ENCODE measurements at places on chromosomes 1 and 21.

DNA sequence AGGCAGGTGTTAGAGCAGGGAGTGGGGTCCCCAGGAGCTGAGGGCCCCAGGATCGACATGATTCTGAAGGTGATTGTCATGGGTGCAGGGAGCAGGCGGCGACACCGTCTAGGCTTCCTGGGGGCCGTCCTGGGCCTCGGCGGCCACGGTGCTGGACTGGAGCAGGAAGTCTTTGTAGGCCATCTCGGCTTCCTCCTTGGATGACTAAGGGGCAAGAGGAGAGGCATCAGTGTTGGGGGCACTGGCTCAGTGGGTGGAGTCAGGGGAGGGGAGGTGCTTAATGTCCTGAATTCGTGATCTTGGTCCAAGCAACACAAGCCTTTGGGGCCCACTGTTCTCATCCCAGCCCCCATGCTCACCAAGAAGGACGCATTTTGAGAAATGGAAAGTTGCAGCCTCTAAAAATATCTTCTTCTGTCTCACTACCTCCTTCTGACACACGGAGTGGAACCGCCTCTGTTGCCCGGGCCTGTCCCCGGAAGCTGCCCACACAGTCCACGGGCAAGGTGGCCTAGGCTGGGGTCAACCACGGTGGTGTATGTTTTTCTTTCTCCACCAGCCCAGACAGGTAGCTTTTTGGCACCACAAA lies 8.6 kb upstream of the FCMR start:
- no peaks in the 10 kb centered on the region for H3K27me3 ChIP-seq
- H3K4me3 ChIP-seq, result no peak overlapping the region
- DNase-seq, result no peak
- no peaks in the 10 kb centered on the region for H3K36me3 ChIP-seq
- H3K27ac ChIP-seq, result no peak overlapping the region

DNA sequence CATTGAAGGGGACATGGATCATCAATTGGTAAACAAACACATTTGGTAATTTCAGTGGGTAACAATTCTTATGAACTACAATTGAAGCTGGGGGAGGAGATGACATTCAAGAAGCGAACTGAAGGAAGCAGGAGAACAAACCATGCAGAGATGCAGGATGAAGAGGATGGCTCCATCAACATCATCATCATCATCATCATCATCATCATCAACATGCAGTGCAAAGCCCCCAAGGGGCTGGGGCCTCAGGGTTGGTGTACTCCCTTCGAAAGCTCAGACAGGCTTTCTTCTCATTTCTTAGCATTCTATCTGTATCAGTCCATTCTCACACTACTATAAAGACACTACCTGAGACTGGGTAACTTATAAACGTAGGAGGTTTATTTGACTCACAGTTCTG lies 105.8 kb downstream of the DUSP10 start:
- no peak for DNase-seq
- no peaks in the 10 kb centered on the region for H3K4me1 ChIP-seq
- H3K27me3 ChIP-seq, result no peaks in the 10 kb centered on the region
- H3K36me3 ChIP-seq, result no peaks in the 10 kb centered on the region

- H3K36me3 ChIP-seq, result peaks cover 66% of the 10 kb centered on the region
- H3K27me3 ChIP-seq, result no peaks in the 10 kb centered on the region
- no peaks in the 10 kb centered on the region for H3K4me1 ChIP-seq
Measured at GRCh38 chr1:151210830-151211229, 12.5 kb downstream of the PIP5K1A start.

GRCh38 chr1:97573553-97573952 lies 347.3 kb downstream of the DPYD start:
- DNase-seq, result no peak
- H3K4me3 ChIP-seq, result no peak overlapping the region
- no peaks in the 10 kb centered on the region for H3K36me3 ChIP-seq
- no peaks in the 10 kb centered on the region for H3K27me3 ChIP-seq

DNA sequence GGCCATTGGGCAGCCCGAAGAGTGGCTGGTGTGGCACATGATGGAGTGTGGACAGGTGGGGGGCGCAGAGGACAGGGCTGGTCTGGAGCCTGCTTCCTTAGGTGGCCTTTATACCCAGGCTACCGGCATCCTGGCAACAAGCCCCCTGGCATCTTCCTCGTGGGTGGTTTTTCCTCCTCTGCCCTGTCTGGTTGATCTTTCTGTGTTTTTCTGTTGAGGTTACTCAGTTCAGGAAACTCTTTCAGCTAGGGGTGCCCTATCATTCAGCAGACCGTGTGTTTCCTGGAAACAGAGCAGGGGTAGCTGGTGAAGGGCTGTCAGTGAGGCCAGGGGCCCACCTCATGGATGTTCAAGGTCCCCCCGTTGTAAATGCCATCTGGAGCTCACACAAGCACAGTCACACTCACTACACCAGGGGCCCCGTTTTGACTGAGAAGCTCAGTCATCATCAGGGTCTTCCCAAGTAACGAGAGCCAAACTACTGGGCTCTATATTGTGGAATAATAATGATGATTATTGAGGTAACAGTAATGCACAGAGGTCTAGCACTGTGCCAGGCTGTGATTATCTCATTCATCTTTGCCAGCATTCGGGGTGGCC lies at the start of gene KRTAP12-4:
Gene KRTAP12-4 (minus strand): TSS at position 84 of the 600 bp plus-strand sequence. CDS start 45 bp downstream, at position 39.
- no peaks in the 10 kb centered on the region for H3K4me1 ChIP-seq
- no peaks in the 10 kb centered on the region for H3K27me3 ChIP-seq
- H3K36me3 ChIP-seq, result peaks cover 15% of the 10 kb centered on the region
- no peak within 1 kb of the TSS for H3K4me3 ChIP-seq

DNA sequence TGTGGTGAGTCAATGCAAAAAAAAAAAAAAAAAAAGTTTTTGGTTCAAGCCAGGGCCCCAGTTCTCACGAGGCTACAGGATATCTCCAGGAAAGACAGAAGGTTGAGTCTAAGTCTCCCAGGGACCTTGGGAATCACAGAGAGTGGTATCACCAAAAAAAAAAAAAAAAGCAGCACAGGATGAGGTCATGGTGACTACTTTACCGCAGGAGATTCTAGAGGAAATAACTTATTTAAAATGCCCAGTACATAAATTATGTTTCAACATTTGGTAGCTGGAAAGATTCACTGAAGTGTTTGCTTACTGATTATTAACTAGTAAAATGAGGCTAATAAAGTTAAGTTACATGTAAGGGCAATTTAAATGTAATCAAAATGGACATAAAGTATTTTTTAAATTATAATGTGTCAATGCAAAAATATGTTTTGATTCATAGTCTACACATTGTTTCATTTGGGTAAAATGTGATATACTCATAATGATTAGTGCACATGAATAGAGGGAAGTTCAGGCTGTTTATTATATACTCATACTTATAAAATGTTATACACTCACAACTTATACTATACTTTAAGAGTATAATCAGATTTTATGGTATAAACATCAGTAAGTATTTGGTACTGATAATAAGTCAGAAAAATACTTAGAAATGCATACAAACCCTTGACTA lies 84.1 kb downstream of the PLPPR5 start:
- H3K4me3 ChIP-seq, result no peak overlapping the region
- no peak for DNase-seq

GRCh38 chr1:205273551-205273982 lies 45.8 kb downstream of the TMCC2 start:
- no peaks in the 10 kb centered on the region for H3K27me3 ChIP-seq
- peaks cover 3% of the 10 kb centered on the region for H3K4me1 ChIP-seq
- peak; percentile 91 for DNase-seq
- no peak overlapping the region for H3K4me3 ChIP-seq
- H3K36me3 ChIP-seq, result peaks cover 1% of the 10 kb centered on the region

GRCh38 chr1:208475951-208476845 lies 232.0 kb upstream of the PLXNA2 start:
- H3K4me3 ChIP-seq, result no peak overlapping the region
- H3K4me1 ChIP-seq, result no peaks in the 10 kb centered on the region
- peak; percentile 56 for DNase-seq
- no peaks in the 10 kb centered on the region for H3K36me3 ChIP-seq
- no peak overlapping the region for H3K27ac ChIP-seq
- H3K27me3 ChIP-seq, result no peaks in the 10 kb centered on the region

GRCh38 chr1:214326406-214326805 lies 45.4 kb downstream of the SMYD2 start:
- no peak for DNase-seq
- no peak overlapping the region for H3K4me3 ChIP-seq
- no peak overlapping the region for H3K27ac ChIP-seq
- H3K36me3 ChIP-seq, result no peaks in the 10 kb centered on the region

DNA sequence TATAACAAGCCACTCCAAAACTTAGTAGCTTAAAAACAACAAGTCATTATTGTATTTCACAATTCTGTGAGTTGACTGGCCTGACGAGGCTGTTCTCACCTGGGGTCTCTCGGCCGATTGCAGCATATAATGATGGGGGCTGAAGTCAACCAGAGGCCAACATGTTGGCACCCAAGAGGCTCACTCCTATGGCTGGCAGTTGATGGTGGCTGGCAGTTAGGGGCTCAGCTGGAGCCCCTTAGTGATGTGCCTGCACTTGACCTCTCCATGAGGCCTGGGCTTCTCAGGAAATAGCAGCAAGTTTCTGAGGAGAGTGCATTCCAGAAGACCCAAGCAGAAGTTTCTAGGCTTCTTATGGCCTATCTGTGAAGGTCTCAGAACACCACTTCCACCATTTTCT lies 459.4 kb downstream of the NPHP4 start:
- H3K4me3 ChIP-seq, result no peak overlapping the region
- H3K27ac ChIP-seq, result no peak overlapping the region
- H3K4me1 ChIP-seq, result no peaks in the 10 kb centered on the region
- H3K27me3 ChIP-seq, result no peaks in the 10 kb centered on the region
- no peak for DNase-seq
